Inflammatory macrophage treated with lipopolysaccharide for 4 hours (primary cell): ENCODE measurements at places on chromosomes 1 and 21.

DNA sequence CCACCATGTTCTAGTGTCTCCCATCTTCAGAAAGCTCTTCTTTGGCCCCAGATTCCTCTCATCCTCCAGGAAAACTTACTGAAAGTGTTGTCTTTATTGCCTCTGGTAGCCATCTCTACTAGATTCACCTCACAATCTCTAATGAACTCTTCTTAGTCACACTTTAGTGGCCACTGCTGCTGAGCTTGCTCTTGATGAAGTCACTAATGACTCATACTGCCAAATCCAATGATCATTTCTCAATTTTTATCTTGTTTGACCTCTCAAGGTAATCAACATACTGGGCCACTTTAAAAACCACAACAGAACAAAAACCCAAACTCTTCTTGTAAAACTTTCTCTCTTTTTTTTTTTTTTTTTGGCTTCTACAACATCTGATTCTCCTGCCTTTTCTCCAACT lies 196.4 kb downstream of the LHX8 start:
- DNase-seq, result no peak

GRCh38 chr21:35575280-35575915 lies 484.9 kb downstream of the SETD4 start:
- DNase-seq, result no peak

DNA sequence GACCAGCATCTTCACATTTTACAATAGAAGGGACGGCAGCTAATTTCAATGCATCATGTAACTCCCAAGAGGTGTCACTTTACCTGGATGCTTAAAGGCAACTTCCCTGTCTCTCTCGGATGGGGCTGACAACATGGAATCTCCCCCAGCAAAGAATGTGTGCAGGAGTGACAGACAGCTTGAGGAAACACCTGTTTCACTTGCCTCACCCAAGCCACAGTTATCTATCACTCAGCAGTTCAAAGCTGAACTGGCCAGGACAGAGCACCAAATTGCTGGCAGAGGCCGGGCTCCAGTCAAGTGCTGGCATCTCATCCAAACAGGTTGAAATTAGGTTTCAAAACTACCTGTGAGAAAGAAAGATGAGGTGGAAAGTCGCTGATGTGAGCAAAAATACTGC lies 538.0 kb upstream of the PLXNA2 start:
- no peak for DNase-seq

- no peak for DNase-seq
Observed at GRCh38 chr1:84247425-84248220, 53.9 kb upstream of the SAMD13 start.

GRCh38 chr1:177278626-177279390 lies 108.0 kb downstream of the BRINP2 start:
- DNase-seq, result no peak

DNA sequence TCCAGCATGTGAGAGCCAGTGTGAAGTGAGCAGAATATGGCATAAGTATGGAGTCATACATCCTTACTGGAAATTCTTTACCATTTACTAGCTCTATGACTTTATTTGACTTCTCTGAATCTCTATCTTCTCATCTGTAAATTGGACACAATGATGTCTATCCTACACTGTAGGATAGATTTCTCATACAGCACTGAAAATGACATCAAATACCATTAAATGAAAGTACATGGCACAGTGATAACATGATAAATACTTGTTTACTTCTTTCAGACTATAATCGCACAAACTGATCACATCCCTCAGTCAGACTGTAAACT lies 1.3 kb upstream of the CTTNBP2NL start:
- DNase-seq, result no peak

- no peak for DNase-seq
Observed at GRCh38 chr1:2213576-2214505, 14.3 kb upstream of the SKI start.

DNA sequence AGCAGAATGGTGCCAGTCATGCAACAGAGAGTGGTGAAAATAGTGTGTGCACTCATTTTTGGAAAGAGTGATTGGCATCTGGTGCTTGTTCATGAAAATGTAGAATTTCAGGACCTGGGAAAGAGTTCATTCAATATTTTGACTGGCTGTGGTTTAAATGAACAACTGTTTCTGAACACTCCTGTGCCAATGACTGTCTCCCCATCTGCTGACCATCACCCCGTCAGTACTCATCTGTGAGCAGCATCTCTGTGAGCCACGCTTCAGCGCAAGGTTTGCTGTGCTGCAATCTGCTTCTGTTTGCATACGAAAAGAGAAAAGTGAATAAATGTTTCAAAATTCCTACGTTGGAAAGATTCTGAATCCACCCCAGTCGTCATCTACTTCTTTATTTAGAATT lies 77.9 kb upstream of the RUNX1 start:
- no peak for DNase-seq

- DNase-seq, result no peak
Observed at GRCh38 chr1:153125536-153125935, 12.2 kb upstream of the SPRR2F start.

DNA sequence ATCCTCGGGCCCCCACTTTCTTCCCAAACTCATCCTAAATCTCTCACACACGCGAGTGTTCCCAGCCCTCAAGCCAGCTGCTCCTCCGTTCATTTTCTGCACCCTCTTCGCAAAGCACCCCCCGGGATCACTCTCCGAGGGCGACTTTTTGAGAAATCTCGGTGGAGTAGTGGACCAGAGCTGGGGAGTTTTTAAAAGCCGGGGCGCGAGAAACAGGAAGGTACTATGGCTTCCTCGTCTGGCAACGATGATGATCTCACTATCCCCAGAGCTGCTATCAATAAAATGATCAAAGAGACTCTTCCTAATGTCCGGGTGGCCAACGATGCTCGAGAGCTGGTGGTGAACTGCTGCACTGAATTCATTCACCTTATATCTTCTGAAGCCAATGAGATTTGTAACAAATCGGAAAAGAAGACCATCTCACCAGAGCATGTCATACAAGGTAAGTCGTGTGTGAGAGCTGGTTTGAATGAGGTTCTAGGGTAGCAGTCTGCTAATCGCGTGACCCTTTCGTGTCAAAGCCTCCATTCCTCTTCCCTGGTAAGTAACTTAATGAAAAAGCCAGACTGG lies 800 bp downstream of the DR1 start:
- peak; percentile 44 for DNase-seq

DNA sequence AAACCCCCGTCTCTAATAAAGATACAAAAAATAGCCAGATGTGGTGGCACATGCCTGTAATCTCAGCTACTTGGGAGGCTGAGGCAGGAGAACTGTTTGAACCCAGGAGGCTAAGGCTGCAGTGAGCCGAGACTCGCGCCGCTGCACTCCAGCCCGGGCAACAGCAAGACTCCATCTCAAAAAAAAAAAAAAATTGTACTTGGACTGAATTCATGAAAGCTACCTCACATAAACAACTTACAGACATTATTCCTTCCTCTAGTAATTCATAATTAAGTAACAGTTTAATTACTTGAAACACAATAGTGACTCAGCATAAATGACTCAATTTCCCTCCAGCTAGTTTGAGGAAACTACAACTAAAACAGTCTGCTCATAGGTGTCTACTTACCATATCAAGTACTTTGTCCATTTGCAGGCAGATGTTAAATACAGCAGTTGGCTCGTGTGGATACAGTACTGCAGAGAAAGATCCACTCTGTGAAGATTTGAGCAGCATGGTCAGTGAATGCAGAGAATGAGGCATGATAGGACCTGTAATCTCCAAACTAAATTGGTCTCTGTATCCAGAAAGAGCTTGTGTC lies 9.4 kb downstream of the DONSON start:
- DNase-seq, result peak; percentile 42

DNA sequence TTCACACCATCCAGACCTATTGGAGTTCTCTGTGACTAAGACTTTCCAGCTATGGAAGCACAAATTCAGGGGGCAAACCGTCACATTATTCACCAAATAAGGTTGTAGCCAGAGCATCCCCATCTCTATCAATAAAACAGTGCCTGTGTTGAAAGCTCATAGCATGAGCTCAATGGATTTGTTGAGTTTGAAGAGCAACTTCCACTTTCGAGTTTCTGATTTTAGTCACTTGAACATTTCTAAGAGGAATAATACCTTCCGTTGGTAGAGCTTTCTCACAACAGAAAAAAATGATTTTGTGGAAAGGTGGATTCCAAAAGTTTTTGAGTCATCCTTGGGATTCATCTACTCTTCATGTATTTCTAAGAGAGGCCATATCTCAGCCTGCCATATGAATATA lies 13.0 kb upstream of the ELAVL4 start:
- DNase-seq, result peak; percentile 37

GRCh38 chr1:60423146-60423780 lies 349.7 kb upstream of the C1orf87 start:
- DNase-seq, result no peak

- DNase-seq, result peak; percentile 94
Observed at GRCh38 chr1:181141431-181141910, 53.0 kb downstream of the IER5 start.

- DNase-seq, result no peak
Observed at GRCh38 chr21:45768011-45768739, 124.7 kb downstream of the PCBP3 start.

- DNase-seq, result peak; percentile 23
Observed at GRCh38 chr1:27235827-27236226, 1.4 kb downstream of the WDTC1 start.

DNA sequence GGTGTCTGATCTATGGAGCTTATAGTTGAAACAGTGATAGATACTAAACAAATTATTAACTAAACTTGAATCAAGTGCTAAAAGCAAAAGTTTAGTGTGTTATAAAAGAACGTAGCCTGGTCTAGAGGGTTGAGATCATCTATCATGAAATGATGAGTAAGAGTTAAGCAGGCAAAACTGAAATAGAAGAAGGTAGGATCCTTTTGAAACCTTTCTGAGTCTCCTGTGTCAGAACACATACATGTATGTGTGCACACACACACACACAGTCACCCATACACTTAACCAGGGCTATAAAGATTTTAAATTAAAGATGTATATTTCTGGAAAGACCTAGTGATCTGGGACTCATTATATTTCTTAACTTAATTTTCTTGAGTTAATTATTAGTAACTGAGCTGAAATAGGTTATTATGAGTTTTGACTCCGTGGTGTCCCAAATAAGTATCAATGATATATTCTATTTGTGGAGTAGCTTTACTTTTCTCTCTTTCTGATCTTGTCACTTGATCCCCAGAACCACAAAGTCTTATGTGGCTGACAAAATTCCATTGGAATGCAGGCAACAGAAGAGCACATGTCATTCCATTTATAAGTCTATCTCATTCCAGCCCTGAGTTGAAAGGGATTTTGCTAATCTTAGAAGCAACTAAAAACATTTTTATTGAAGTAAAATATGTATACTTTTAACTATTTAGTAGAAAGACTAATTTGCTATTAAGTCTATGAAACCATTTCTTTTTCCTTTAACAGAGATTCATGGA lies 70.7 kb downstream of the PRRX1 start:
- DNase-seq, result no peak

- DNase-seq, result peak; percentile 21
Observed at GRCh38 chr1:239997515-239998311, 94.0 kb upstream of the FMN2 start.

DNA sequence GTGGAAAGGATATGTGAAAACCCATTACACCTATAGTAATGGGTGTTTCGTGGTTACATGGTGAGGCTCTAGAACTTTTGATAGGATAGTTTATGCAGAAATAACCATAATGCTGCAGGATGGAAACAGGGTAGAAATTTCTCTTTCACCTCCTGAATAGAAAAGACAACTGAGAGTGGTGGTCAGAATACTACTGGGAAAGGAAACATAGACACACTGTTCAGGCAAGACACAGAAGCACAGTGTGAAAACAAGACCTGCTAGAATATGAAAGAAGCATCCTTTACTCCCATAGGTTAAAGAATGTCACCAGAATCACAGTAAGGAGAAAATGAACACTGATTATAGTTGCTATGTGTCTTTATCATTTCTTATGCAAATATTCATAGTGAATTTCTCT lies 496.6 kb downstream of the DPYD start:
- DNase-seq, result no peak

DNA sequence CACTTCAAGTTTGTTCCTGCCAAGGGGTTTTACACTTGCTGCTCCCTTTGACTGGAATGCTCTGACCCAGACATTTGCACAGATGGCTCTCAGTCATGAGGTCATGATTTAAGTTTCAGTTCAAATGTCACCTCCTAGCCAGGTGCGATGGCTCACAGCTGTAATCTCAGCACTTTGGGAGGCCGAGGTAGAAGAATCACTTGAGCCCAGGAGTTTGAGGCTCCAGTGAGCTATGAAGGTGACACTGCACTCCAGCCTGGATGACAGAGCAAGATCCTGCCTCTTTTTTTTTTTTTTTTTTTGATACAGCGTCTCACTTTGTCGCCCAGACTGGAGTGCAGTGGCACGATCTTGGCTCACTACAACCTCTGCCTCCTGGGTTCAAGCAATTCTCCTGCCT lies 4.5 kb upstream of the ZMYM4 start:
- no peak for DNase-seq

GRCh38 chr1:28466226-28466778 lies 39.5 kb upstream of the RCC1 start:
- no peak for DNase-seq

DNA sequence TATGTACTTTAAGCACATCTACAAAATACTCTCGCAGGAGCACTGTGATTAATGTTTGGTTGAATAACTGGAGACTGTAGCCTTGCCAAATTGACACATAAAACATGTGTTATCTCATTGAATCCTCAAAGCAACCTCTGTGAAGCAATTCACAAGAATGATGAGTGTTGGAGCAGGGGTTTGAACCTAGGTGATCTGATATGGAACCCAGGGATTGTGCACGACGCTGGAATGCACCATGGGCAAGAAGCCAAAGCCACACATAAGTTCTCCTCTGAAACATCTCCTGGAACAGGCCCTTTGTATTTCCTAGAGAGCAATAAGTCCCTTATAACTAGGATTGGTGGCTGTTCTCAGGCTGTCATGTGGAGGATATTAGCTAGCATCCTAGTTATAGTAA lies 124.6 kb upstream of the IVNS1ABP start:
- DNase-seq, result no peak

- DNase-seq, result no peak
Observed at GRCh38 chr1:204873176-204873575, 2.5 kb downstream of the NFASC start.

DNA sequence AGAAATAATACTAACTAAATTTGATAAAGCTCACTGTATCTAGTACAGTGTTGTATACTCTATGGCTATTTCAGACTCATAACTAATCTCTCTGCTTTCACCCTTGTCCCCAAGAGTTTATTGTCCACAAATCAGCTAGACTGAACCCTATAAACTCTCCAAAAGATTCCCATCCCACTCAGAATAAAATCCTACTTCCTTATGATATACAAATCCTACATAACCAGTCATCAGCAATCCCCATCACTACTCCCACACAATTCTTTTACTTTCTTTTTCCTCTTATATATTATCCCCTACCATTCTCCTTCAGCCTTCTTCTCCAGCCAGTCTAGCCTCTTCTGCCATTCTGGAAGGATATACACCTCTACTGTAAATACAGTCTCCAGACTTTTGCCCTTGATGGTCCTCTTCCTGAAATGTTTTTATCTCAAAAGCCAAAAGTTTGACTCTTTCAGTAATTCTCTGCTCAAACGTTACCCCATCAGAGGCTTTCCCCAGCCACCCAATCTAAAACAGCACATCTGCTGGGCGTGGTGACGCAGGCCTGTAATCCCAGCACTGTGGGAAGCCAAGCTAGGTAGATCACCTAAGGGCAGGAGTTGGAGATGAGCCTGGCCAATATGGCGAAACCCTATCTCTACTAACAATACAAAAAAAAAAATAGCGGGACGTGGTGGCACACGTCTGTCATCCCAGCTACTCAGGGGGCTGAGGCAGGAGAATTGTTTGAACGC lies 41.6 kb downstream of the ABL2 start:
- DNase-seq, result peak; percentile 83

GRCh38 chr1:27816921-27817630 lies 13.5 kb upstream of the PPP1R8 start:
- DNase-seq, result no peak
